ENCODE measurements at places on chromosomes 16 and 17. TPM values are rescaled to one million over a fixed set of nuclear protein-coding genes. Genes with fewer than 3 reads are reported as not detected.

DNA sequence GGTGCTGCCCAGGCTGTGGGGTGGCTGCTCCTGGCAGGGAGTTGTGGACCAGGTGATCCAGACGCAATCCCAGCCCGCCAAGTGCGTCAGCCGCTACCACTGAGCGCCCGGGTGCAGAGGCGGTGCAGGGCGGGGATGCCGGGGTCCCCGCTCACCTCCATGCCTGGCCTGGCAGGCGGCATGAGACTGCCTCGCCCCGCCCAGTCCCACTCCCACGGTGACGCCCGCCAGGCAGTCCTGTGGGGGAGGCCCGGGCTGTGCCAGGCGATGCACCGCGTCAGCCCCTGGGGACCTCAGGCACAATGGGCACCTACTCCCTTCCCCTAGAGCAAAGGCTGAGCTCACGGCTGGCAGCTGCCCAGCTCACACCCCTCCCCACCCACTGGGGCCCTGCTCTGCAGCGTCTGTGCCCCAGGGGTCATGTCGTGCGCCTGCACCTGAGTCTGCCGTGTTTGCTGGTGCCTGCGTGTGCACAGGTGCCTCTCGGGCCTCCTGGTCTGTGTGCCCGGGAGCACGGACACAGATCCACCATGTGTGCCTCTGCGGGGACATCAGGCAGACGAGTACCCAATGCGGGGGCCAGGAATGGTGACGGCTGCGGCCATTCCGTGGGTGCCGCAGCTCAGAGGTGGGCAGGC is 5.3 kb downstream of the RPUSD1 start:
- no peak overlapping the region for H3K27ac ChIP-seq
- DNase-seq = no peak
- no peaks in the 10 kb centered on the region for H3K4me1 ChIP-seq
- H3K36me3 ChIP-seq = no peaks in the 10 kb centered on the region
- H3K27me3 ChIP-seq = no peaks in the 10 kb centered on the region
- no peak overlapping the region for H3K4me3 ChIP-seq

The EIF1 gene
- total RNA-seq = 475 TPM

DNA sequence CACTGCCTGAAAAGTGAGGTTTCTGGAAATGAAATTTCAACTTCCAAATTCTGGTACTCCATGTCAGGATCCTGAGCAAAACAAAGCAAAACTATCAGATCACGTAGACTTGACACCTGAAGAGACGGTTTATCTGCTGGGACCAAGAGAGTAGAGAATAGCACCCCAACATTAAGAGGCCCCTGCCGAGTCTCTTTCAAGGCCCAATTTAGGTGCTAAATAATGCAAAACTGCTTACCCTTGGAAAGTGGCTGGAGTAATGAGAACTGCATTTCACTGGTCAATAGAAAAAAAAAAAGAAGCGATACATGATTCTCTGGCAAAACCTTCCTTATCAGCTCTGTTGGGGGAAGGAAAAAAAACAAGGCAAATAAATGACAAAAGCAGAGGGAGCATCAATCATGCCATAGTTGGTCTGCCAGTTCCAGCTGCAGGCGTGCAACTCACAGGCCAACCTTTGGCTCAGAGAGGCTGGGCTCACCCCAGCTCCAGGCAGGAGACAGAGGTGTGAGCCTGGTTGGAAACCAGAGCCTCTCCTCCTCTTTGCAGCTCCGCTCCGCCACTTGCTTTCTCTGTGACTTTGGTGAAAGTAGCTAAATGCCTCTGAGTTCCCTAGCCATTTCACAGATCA is 595.2 kb downstream of the TOX3 start:
- H3K36me3 ChIP-seq = no peaks in the 10 kb centered on the region
- DNase-seq = peak; percentile 46
- peaks cover 67% of the 10 kb centered on the region for H3K4me1 ChIP-seq

DNA sequence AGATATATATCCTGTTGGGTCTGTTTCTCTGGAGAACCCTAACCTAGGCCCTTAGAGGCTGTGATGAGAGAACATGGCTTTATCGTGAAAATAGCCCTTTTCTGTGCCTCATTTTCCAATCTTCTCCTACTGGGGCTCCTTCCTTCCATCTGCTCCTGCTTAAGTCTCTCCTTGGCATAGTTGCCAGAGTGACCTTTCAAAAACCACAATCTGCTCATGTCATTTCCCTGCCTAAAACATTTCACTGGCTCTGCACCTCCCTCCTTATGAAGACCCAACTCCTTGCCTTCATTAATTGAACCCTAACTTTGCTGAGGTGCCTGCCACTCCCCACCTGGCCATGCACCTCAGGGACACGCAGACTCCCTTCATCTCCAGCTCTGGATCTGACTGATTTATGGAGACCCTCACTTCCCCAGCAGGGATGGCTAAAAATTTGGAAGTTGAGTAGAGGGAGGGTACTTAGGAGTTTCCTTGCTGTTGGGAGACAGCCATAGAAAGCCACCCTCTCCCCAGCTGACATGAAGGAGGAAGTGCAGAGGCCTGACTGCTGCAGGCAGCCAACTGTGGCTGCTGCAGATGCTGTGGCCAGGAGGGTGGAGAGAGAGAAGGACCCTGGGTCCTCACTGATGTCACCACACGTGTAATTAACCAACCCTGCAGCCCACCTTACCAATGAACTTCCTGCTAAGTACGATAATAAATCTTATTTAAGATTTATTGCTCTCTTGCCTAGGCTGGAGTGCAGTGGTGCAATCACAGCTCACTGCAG is 6.3 kb upstream of the GGA2 start:
- H3K36me3 ChIP-seq = peaks cover 24% of the 10 kb centered on the region
- H3K27me3 ChIP-seq = no peaks in the 10 kb centered on the region
- no peak overlapping the region for H3K4me3 ChIP-seq
- no peak for DNase-seq
- no peaks in the 10 kb centered on the region for H3K4me1 ChIP-seq

DNA sequence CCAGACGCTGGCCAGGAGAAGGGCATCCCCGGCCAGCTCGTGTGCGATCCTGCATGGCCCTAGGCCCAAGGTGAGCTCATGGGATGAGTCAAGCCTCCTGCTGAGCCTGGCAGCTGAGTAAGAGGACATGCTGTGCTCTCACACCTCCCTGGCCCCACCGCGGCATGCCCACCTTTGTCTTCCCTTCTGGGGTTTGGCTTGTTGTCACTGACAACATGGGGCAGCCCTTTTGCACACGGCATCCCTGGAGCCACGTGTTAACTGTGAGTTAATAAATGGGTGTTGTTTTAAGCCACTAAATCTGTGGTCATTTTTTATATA is 8.9 kb upstream of the TNS4 start:
- H3K4me3 ChIP-seq = no peak overlapping the region
- no peaks in the 10 kb centered on the region for H3K36me3 ChIP-seq
- no peaks in the 10 kb centered on the region for H3K27me3 ChIP-seq
- H3K4me1 ChIP-seq = peaks cover 17% of the 10 kb centered on the region
- no peak for DNase-seq

DNA sequence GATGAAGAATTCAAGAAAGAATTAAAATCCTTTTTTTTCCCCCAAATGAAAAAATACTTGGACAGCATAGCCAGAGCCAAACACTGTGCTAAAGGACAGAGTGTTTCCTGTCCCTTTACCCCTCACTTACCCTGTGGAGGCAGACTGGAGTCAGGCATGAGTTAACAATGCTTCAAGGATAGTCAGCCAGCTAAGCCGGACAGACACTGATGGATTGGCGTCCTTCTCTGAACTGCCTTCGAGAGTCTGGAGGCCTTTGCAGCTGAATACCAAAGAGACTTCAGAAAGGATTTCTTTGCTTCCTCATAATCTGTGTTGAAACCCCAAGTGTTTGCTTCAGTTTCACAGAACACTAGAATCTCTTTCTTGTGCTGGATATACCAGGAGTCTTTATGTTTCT is 4.6 kb downstream of the METTL9 start:
- no peak for DNase-seq
- H3K27me3 ChIP-seq = no peaks in the 10 kb centered on the region
- H3K27ac ChIP-seq = no peak overlapping the region

The PYDC1 gene
- 9.5 TPM for total RNA-seq

DNA sequence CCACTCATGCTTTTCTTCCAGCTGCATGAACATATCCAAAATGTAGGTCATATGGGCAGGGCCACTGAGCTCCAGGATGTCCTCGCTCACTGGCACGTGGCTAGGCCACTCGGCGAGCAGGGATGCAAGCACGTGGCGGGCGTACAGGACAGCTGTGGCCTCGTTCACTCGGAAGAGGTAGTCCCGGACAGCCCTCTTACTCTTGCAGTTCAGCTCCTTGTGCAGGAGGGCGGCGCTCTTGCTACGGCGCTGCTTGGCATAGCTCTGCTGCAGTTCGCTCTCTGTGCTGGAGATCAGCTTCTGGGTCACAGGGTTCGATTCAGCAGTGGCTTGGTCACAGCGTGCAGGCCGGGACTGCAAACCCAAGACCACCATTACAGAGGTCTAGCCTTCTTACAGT is 53.1 kb upstream of the ATP2A3 start:
- peaks cover 43% of the 10 kb centered on the region for H3K36me3 ChIP-seq
- H3K27me3 ChIP-seq = no peaks in the 10 kb centered on the region
- H3K4me3 ChIP-seq = no peak overlapping the region
- H3K27ac ChIP-seq = no peak overlapping the region
- no peaks in the 10 kb centered on the region for H3K4me1 ChIP-seq

The CCL4L2 gene
- total RNA-seq = not detected

GRCh38 chr17:59093702-59094231 is 12.9 kb downstream of the TRIM37 start:
- H3K4me1 ChIP-seq = no peaks in the 10 kb centered on the region
- H3K27me3 ChIP-seq = no peaks in the 10 kb centered on the region
- DNase-seq = no peak
- H3K27ac ChIP-seq = no peak overlapping the region

The ELAC2 gene
- total RNA-seq = 77.7 TPM

The ELMO3 gene
- total RNA-seq = 15.3 TPM

GRCh38 chr17:9361188-9361955 is 214.2 kb downstream of the STX8 start:
- no peaks in the 10 kb centered on the region for H3K4me1 ChIP-seq
- no peak for DNase-seq
- no peaks in the 10 kb centered on the region for H3K36me3 ChIP-seq
- no peaks in the 10 kb centered on the region for H3K27me3 ChIP-seq
- H3K27ac ChIP-seq = no peak overlapping the region

The THOC6 gene
- 94.2 TPM for total RNA-seq

DNA sequence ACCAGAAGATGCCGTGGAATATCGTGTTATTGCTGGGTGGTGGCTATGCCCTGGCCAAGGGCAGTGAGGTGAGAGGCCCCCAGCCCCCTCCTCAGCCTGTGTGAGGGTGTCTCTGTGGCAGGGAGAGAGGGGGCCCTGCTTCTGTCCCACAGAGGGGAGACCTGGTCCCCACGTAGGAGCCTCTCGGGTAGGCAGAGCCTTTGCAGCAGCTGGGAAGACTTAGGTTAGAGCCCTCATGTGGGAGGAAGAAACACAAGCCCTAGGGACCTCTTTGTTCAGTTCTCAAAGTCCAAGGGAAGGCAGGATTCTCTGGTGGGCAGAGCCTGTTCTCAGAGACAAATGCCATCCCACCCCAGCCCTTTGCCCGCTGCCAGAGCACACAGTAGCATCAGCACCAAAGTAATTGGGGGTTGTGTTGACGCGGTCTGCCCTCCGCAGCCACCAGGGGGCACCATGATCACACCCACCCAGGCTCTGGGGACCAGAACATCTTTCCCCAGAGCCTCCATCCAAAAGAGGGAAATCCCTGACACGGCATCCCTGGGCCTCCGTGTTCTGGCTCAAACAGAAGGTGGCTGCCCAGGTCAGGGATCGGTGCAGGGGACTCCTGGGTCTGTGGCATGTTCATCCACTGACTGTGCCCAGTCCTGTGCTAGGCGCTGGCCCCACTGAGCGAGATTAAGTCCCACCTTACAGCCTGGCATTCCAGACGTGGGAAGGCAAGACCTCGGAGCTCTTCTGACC is 11.5 kb upstream of the FOXN1 start:
- DNase-seq = peak; percentile 89
- H3K4me3 ChIP-seq = no peak overlapping the region
- H3K27me3 ChIP-seq = peaks cover 5% of the 10 kb centered on the region
- H3K27ac ChIP-seq = no peak overlapping the region
- peaks cover 12% of the 10 kb centered on the region for H3K4me1 ChIP-seq

The CTRL gene
- 3.6 TPM for total RNA-seq

GRCh38 chr16:67149276-67150046 is 1.3 kb downstream of the B3GNT9 start:
- H3K4me3 ChIP-seq = peak overlapping the region; percentile 48
- DNase-seq = no peak
- H3K36me3 ChIP-seq = peaks cover 16% of the 10 kb centered on the region
- H3K4me1 ChIP-seq = peaks cover 8% of the 10 kb centered on the region
- H3K27me3 ChIP-seq = peaks cover 44% of the 10 kb centered on the region

The SULT1A2 gene
- 0.55 TPM for total RNA-seq

GRCh38 chr16:86396901-86397311 is 113.4 kb upstream of the FOXF1 start:
- H3K27ac ChIP-seq = no peak overlapping the region
- H3K4me3 ChIP-seq = no peak overlapping the region
- H3K4me1 ChIP-seq = peaks cover 14% of the 10 kb centered on the region
- H3K36me3 ChIP-seq = no peaks in the 10 kb centered on the region

GRCh38 chr16:74099530-74099929 is 197.1 kb upstream of the PSMD7 start:
- no peaks in the 10 kb centered on the region for H3K27me3 ChIP-seq
- H3K4me1 ChIP-seq = peaks cover 62% of the 10 kb centered on the region

The RNF112 gene
- total RNA-seq = 4.9 TPM

The TBC1D24 gene
- 17.8 TPM for total RNA-seq

DNA sequence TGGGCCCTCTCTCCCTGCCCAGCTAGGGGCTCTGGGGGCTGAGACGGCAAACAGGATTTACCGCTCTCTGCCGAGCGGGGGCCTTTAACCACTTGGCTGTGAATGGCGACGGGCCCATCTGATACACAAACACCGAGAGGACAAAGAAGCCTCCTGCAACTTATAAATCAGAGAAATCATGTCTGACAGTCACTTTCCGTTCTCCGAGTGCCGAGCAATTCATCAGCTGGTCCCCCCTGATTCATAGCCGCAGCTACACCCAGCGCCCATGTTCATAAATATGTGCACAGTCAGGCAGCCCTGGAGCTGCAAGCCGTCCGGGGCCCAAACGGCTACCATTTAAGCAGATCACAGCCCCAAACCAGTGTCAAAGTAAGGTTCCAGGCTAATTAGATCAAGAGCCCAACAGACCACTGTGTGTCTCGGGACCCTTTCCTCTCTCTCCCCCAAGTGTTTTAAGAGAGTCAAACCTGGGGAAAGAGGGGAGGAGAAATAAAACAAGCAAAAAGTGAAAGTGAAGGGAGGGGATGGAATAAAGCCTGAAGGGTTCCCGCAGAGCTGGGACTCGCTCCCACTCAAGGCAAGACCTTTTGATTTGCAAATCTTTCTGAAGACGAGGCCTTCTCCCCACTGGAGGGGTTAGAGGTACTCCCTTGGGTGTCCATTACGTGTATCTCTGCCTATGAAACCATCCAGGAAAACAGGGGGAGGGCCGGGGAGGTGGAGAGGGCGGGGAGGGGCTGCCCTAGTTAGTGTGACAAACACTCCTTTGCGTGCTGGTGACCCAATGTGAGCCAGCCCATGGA is 154.7 kb downstream of the C16orf78 start:
- peak overlapping the region; percentile 90 for H3K27ac ChIP-seq
- no peaks in the 10 kb centered on the region for H3K27me3 ChIP-seq
- H3K4me3 ChIP-seq = no peak overlapping the region
- H3K4me1 ChIP-seq = peaks cover 49% of the 10 kb centered on the region
- DNase-seq = no peak
